ENCODE measurements at places on chromosomes 4 and X.

DNA sequence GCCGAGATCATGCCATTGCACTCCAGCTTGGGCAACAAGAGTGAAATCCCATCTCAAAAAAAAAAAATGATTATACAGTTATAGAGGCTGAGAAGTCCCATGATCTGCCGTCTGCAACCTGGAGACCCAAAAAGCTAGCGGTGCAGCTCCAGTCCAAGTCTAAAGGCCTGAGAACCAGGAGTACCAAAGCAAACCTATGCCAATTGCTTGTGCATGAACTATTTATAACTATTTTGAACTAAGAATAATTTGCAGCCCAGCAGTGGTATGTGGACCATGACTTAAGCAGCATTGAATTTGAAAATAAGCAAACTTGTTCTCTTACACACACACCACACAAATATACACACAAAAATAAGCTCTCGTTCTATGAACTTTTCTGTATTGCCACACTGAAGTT, 51.8 kb downstream of the TASL start:
- DNase-seq, result no peak

- no peak for DNase-seq
Measured at GRCh38 chr4:114271031-114271430, 291.6 kb upstream of the ARSJ start.

GRCh38 chrX:10109695-10110094, 47.1 kb upstream of the CLCN4 start:
- peak; percentile 90 for DNase-seq

- no peak for DNase-seq
Measured at GRCh38 chr4:69057620-69058409, 38.5 kb upstream of the UGT2B7 start.

- DNase-seq, result no peak
Measured at GRCh38 chrX:36986231-36986630, 21.9 kb upstream of the FAM47C start.

DNA sequence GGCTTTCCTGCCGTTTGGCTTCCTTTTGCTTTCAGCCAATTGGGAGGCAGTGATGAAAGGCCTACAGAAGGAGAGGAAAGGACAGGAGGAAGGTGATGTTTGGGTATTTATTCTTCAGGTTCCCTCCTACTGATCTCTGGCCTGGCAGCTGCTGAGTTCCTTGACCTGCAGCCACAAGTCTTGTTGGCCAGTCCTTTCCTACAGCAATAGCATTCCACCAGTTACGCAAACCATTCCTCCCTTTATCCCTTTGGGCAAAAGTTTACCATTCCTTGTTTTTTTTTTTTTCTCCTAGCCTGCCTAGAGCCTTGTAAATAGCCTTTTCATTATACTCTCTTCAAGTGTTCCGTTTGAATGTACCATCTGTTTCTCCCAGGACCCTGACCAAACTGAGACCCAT, 198.1 kb upstream of the FTHL17 start:
- DNase-seq, result no peak

DNA sequence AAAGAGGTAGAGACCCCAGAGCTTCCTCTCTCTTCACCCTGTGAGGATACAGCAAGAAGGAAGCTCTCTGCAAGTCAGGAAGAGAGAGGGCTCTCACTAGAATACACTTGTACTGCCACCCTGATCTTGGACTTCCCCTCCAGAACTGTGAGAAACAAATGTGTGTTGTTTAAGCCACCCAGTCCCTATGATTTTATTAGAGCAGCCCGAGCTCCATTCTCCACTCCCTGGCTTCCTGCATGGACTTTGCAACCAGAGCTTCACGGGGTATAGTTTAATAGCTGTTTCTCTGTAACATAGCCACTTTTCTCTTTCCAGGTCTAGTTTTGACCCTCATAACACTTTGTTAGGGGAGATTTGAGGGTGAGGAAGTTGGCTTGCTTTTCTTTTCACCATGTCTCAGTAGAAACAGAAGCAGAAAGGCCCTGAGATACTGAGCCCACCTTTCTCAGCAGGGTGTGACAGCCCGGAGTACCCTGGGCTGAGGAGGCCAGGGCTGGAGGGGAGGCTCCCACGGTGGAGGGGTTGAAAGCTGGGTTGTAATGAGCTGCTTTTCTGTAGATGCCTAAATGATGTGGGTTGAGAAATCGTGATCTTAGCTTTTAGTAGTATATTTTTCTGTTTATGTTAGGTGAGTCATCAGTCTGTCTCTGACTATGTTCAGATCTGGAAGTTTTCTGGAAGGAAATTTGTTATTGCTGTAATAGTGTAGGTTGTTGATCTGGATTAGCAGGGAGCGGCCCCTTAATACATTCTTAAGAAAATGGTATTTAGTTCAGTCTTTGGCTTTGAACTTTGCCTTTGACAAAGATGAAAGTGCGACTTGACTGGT, 118.6 kb downstream of the PTTG2 start:
- no peak for DNase-seq

DNA sequence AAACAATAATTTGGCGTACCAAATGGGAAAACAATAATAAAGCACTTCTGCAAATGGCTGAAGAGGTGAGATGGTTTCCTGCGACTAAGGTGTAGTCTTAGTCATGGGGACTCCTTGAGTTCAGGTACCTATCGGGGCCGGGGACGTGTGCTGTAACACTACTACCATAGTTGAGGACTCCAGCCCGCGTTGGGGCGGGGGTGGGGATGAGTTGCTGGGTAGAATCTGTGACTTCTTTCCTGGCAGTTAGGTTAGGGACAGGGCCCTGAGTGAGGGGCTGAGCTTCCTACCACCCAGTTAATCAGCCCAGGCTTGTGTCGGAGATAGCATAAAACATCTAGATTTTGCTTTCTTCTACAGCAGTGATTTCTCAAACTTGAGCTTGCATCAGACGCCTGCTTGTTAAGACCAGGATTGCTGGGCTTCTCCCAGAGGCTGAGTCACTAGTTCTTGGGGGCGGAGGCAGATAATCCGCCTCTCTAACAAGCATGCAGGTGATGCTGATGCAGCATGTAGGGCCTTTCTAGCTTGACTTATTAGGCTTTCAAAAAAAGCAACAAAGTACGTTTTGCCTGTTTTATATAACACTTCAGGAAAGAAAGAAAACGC, 30.2 kb downstream of the RBBP7 start:
- no peak for DNase-seq

DNA sequence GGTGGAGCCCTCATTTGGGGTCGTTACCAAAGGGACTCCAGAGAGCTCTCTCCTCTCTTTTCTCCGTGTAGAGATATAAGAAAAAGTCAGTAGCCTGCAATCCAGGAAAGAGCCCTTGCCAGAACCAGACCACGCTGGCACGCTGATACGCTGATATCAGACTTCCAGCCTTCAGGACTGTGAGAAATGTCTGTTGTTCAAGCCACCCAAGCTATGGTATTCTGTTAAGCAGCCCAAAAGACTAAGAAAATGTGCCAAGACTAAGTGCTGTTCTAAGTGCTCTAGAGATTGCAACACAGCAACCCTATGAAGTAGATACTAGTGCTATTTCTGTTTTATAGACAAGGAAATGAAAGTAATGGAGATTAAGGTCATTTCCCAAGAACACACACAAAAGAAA, 205.7 kb downstream of the CAMK2D start:
- no peak for DNase-seq

GRCh38 chr4:30792601-30793000, 72.4 kb downstream of the PCDH7 start:
- no peak for DNase-seq

- no peak for DNase-seq
Measured at GRCh38 chr4:108116423-108117168, 52.1 kb downstream of the LEF1 start.

DNA sequence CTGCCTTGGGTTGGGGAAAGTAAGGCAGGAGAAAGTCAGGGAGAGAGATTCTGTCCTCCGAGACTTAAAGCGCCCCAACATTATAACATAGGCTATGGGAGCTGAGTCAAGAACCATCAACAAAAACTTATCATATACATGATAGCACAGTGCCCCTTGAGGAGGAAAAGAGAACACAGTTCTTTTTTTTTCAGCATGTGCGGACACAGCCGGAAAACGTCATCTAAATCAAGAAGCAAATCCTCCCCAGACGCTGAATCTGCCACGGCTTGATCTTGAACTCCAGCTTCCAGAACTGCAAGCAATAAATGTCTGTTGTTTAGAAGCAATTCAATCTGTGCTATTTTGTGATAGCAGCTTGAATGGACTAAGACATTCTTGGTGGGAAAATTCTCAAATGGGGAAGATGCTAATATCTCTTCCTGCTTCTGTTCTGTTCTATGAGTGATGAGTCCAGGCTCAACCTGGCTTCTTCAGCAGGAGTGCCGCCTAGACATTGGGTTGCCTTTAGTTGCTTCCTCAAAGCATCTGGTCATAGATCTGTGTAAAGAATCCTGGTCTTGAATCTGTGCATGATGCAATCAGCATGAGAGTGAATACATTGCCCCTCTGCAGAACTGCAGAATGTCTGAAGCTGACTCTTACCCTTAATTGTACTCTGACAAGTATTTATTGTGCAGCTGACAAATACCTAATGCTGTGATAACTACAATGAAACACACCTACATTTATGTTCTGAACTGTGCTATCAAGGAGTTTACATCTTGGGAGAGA, 549.8 kb upstream of the PRKX start:
- DNase-seq, result no peak

- peak; percentile 79 for DNase-seq
Measured at GRCh38 chrX:41381685-41382084, 47.7 kb downstream of the DDX3X start.

- no peak for DNase-seq
Measured at GRCh38 chrX:56986138-56986537, 9.2 kb downstream of the SPIN3 start.

DNA sequence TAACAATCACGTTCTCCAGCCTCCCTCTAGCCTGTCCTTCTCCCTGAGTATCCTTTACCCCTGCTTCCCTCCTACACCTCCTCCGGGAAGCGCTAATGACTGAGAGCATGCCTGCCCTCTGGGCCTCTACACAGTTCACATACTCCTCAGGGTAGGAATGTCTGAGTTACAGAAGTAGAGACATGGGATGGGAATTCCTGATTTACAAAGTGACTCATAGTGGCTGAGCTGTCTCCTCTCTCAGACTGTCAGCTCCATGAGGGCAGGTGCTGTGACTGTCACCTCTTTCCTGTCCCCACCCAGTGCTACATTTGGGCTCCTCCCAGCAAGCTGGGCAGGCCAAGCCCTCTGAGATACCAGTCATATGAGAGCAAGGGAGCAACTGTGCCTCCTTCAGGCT, 2.6 kb downstream of the LAS1L start:
- DNase-seq, result no peak

DNA sequence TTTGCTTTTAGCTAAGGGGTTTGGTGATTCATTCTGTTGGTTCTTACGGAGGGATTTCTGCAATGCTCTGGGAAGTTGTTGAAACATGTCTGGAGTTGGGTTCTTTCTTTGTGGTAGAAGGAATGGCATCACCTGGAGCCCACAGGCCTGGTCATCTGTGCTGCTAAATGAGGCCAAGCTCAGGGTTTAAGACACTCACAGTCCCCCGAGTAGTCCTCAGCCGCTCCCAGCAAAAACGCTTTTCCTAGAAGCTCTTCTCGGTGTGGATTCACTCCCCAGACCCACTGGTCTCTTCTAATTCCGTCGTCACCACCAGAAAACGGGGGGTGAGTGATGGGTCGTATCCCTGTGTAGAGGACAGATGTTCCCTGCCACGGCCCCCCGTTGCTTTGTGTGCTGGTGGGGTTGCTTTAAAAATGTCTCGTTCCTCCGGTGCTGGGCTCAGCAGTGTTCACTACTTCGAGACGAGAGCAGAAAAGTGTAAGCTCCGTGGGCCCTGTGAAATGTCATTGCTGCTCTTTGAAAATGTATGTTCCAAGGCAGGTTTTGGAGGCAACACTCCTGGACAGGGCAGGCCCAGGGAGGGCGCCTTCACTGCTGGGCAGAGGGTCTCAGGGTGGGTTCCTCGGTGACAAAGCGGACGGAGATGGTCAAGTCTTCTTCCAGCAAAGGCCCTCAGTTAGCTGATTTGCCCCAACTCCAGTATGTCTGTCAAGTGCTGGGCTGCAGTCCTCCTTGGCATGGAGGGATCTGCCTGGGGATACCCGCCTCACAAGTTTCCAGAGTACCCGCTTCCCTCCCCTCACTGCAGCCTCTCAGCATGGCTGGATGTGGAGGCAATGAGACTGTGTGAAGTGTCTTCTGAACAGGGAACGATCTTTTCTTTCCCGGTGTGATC, 37.3 kb downstream of the PSAPL1 start:
- no peak for DNase-seq

GRCh38 chr4:59240011-59240410, 1960.1 kb upstream of the ADGRL3 start:
- no peak for DNase-seq

DNA sequence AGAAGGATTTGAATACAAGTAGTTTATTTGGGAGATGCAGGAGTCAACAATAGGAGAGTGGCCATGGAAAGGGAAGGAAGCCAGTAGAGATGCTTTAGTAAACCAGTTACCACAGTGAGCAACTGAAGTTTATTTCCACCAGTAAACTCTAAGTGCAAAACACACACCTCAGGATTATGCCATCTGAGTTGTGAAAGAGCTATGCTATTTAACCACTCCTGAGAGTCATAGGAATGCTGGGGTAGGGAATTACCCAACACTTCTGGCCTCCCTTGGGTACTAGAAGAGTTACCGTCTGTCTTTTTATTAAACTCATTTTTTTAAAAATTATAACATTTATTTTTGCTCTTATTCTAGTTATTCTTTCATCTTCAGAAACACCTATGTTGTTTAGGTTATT, 834.6 kb upstream of the AMOT start:
- no peak for DNase-seq

- no peak for DNase-seq
Measured at GRCh38 chrX:109714340-109714958, 18.6 kb downstream of the ACSL4 start.

DNA sequence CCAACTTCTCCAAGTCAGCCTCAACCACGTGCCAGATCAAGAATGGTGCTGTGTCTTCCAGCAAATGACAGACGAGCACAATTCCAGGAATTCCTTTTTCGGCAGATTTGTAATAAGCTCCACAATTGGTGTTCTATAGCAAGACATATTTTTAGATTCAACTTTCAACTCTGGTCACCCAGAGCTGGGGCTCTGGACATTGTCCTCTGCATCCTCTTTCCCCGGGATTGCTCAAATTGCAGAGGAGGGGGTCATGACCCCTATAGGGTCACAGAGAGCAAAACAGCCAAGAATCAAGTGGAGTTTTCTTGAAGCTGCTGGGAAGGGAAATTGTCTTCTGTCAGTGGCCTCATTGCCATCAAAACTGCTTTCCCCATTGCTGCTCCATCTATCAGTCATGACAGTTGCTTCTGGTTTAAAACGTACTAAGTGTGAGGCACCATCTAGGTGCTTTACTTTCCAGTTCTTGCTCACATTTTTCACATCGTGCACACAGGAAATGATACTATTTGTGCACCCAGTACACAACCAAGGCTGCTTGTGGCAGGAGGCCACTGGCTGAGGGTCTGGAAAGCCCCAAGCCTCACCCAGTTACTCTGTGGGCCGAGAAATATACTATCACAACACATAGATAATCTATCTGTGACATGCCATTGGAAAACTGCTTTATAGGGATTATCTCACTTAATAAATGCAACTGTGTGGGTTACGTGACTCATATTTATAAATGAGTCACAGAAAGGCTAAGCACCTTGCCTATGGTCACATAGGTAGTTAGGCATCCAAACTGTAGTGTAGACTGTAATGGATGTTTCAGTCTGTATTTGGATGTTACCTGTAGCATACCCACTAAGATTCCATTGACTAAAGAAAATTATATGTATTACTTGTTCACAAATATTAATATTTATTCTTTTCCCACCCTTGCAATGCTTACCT, 91.7 kb upstream of the PHOX2B start:
- no peak for DNase-seq

- DNase-seq, result no peak
Measured at GRCh38 chrX:148649145-148649795, 148.9 kb downstream of the AFF2 start.

All from sigmoid colon (tissue), 7 donors.